ENCODE measurements at places on chromosomes 2 and 18.

DNA sequence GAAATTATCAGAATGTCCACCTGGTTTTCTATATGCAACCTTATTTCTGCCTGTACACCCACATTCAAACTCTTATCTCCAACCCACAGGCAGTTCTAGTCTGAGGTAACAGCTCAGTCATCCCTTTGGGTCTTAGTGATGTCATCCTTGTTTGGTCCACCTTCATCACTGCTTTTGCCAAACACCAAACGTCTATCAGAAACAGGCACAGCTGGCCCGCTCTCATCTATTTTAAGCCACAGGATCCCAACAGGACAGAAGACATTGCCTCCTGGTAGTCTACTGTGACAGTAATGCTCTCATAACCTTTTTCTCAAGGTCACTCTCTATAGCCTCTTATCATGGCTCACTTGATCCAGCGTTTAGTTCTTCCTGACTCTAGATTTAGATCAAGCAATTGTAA, 99.0 kb upstream of the CHAC2 start:
- no peak for DNase-seq

- peak; percentile 44 for DNase-seq
Measured at GRCh38 chr2:96977631-96978195, 8.7 kb downstream of the FAM178B start.

DNA sequence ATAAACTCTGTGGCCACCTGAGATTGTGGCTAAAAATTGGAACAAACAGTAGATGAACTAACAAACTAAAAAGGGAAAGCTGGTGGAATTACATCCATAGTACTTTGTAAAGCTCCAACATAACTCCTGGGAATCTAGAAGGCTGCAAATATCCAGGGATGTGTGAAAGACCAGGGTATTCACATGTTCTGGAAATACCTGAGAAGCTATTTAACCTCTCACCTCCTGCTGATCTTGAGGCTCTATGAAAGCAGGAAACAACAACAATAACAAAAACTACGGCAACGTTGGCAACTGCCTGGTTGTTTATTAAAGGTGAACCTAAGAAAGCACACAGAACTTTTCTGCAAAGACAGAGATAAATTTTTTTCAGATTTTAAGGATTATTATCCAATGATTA, 171.3 kb downstream of the CCDC178 start:
- no peak for DNase-seq

DNA sequence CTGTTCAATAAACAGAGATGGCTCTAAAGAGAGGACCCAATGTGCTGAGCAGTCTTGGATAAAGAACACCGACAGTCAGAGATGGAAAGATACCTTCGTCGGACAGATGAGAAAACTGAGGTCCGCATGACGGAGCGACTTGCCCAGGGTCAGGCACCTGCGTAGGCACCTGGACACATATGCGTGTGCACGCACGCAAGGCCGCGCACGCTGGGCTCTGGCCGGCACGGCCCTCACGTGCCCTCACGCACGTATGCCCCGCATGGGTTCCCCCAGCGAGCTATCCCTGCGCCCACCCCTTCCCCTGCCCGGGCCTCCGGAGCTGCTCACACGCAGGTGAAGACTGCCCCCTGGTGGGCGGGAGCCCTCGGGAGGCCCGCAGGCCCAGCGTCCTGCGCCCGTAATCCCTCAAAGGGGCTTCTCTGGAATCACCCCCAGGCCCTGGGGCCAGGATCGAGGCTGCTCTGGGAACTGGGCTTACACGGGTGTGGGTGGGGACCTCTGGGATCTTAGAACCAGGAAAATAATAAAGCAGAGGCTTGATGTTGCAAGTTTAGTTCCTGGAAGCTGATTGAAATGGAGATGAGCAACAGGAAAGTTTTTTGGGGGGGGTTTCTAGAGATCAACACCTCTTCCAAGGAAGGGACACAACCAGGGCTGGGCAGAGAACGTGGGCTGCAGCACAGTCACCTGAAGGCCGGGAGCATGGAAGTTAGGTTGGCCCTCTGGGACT, 246.3 kb downstream of the TNS1 start:
- DNase-seq: peak; percentile 47

DNA sequence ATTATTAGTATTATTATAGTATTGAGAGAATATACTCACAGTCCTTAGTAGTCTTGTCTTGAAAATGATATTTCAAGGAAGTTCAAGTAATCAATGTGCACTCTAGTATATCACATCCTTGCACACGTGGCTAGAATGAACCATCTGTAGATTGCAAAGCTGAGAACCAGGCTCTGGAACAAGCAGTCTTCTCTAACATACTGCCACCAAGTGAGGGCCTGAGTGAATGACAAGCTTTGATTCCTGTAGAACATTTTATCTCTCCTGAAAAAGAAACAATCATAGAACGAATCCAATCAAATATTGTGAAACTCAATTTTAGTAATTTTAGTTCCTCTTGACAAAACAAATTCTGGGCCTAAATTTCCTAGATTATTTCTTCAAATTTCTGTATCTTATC, 55.3 kb upstream of the SULT1C3 start:
- no peak for DNase-seq

DNA sequence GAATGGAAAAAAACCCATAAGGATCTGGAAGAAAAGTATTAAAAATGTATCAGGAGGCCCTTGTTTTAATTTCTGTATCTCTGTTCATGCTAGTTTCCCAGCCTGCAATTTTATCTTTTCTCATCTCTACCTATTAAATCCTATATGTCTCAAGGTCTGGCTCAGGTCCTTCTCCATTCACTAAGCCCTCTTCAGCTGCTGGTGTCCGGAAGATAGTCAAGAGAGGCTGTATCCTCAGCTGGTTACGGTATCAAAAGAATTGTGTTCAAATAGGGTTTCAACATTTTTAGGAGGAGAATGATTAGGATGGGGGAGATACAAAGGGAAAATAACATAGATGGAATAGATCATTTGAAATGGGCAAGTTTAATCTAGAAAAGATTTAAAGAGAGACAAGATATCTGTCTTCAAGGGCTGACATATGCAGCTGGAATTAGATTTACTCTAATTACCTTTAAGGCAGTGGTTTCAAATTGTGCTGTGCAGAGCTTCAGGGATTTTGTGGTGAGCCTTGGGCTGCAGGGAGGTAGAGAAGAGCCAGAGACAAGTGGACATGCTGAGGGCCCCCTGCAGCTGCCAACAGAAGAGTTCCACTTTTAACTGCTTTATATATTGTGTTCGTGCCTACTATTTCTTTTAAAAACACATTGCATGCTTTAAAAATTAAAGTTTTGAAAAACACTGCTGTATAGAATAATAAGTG, 24.1 kb downstream of the GREB1L start:
- no peak for DNase-seq

GRCh38 chr2:109261906-109262631, 133.1 kb downstream of the SH3RF3 start:
- no peak for DNase-seq

GRCh38 chr2:40123746-40124145, 328.1 kb downstream of the SLC8A1 start:
- no peak for DNase-seq

GRCh38 chr2:55169359-55169758, 62.7 kb downstream of the CLHC1 start:
- no peak for DNase-seq

DNA sequence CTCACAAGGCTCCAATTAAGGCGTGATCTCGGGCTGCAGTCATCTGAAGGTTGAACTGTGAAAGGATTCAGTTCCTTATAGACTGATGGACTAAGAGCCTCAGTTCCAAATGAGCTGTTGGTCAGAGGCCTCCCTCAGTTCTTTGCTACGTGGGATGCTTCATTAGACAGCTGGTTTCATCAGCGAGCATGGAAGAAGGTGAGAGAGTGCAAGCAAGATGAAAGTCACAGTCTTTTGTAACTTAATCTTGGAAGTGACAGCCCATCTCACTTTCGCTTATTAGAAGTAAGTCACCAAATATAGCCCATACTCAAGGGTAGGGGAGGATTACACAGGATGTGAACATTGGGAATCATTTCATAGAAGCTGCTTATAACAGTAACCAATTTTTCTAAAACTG, 26.8 kb downstream of the PPP1CB start:
- no peak for DNase-seq

DNA sequence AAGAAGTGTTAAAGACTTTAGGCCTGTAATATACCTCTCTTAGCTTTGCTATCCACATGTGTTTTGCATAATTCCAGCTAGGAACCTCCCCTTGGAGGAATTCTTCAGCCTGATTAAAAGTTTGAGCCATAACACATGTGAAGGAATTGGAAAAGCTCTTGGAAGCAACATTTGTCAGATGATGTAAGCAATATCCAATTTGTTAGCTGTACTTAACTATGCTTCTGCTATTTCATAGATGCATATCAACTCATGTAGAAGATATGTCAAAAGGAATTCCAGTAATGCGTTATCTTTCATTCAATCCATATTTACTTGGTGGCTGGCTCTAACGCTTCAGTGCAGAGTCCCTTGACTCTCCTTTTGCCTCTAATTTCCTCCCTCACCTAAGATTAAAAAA, 46.2 kb downstream of the PKP4 start:
- DNase-seq: no peak

DNA sequence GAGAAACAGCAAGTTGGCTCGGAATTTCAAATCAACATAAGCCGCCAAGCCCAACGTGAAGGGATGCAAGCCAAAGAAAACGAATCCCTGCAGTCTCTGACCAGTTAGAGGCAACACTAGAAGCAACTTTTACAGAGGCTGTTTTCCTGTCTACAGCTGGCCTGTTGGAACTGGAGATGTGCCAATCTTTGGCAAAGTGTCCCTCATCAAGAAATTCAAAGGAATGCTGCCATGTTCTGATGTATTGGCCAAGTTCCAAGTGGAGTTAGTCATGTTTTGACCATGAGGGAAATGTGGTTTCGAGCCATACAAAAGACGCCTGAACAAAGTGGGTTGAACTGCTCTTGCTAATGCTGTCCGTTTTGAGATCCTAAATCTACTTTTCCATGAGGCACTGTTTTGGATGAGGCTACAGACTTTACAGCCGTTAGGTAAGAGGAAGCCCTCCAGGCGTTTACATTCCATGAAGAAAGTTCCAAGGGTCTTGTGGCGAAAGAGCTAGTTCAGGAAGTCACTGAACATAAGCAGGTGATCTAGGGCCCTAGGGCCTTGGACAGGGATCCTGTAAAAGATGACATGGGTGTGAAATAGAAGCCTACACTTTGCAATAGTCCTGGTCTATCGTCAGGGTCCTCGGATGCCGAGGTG, 140.7 kb upstream of the PXDN start:
- no peak for DNase-seq

DNA sequence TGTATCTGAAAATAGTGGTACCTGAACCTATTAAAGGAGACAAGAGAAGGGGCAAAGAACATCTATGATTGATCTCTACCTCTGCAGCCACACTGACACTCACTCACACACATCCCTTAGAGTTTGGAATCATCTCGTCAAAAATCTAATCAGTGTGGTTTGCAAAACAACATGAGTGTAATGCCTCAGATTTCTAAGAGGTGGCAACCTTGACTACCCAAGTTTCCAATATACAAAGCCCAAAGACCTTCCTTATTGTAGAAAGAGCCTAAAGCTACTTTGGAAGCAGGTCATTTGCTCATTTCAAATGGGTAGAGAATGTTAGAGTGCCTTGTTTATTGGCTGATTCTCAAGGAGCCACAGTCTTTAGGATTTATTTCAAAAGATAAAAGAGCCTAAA, 444.9 kb downstream of the ARHGAP15 start:
- DNase-seq: no peak

DNA sequence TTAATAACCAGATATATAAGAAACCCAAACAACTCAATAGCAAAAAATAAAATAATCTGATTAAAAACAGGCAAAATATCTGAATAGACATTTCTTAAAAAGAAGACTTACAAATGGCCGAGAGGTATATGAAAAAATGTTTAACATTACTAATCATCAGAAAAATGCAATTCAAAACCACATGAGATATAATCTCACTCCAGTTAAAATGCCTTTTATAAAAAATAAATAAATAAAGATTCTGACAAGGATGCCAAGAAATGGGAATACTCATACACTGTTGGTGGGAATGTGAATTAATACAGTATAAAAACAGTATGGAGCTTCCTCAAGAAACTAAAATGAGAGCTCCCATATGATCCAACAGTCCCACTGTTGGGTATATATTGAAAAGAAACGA, 33.9 kb upstream of the BMP10 start:
- DNase-seq: no peak

DNA sequence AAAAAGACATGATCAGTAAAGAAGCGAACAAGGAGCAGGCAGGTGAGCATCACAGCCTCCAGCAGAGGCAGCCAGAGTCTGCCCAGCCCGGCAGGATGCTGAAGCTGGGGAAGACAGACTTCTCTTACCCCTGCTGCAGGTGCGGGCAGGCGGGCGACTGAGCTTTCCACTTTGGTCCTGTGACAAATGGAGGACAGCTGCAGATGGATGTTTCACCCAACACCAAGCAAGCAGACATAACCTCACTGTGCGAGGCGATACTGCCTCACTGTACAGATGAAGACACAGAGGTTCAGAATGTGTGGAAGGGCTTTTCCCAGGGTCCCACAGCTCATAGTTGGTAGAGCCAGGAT, 251.0 kb downstream of the AFF3 start:
- DNase-seq: no peak

DNA sequence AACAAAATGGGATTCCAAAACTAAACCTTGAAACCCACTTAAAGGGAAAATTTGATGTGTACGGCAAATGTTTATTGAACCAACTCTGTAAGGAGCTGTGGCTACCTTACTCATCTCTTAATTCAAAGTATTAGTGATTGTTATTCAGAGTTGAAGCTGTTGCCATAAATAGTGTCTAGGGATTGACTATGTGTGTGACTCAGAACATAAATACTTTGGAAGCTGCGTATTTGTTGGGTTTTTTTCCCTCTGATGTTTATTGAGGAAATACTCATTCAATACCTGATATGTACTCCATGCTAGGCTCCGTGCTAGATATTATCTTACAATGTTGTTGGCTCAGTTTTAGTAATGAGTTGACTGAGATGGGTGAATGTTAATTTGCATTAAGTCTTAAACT, 90.4 kb downstream of the PTRHD1 start:
- DNase-seq: no peak

GRCh38 chr2:144460727-144461307, 59.1 kb downstream of the ZEB2 start:
- peak; percentile 47 for DNase-seq

DNA sequence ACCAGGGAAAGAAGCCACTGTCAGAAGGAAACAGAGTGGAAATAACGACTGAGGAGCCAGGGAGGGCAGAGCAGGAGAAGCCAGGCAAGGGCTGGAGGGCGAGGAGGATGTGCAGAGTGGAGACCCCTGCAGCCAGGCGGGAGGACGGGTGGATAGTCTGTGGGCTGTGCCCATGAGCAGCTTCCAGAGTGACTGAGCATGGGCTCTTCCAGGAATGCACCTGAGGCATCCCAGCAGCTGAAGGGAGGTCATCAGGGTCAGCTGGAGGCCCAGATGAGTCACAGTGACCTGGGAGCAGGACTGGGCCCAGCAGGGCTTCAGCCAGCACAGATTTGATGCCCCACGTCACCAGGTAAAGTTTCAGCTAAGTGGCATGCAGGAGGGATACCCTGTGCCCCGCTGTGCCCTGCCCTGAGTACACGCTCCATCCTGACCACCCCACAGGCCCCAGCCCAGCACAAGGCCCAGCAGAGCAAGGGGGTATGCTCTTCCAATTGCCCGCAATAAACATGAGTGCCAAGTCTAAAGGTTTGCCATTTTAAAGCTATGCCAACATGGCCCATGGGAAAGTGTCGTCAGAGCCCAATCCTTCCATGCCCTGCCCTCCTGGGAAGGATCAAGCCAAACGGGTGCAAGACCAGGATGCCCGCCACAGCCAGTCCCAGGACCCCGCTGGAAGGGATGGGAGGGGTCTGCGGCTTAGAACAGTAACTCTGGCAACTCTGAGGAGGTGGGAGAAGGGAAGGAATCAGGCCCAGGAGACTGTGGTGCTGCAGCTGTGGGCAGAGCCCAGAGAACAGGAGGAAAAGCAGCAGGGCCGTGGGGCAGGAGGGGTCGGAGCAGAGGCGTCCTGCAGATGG, 85.7 kb downstream of the SEPTIN10 start:
- DNase-seq: no peak
